Spinal cord (tissue), 10 donors: ENCODE measurements at places on chromosomes 12 and 14.

DNA sequence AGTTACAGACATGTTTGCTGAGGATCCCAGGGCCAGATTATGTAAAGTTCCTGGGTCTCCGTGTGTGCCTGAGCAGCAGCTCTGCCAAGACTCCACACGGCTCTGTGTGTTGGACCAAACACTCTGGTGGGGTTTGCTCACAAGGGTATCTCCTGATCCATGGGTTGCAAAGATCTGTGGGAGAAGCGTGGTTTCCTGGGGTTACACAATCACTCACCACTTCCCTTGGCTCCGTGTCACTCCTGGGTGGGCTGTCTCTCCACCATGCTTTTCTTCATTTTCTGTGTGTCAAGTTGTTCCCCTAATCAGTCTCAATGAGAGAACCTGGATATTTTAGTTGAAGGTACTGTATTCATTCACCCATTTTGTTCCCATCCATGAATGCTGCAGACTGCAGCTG lies 1088.8 kb downstream of the FSCB start:
- no peak for DNase-seq

DNA sequence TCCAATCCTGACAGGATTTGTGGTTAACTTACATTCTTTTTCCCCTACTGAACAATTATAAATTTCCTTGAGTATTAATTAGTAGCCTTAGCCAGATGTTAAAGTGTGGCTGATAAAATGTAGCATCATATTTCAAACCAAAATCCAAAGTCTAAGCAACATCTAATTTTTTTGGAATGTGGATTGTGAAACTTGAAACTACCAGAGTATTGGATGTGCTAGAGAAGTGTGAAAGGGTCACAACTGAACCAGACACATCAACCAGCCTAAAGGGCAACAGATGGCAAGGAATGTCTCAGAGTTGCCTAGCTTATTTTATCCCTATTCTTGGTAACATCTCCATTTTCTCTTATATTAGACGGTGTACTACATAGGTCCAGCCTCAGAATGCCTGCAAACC lies 153.1 kb upstream of the DCN start:
- DNase-seq: no peak

DNA sequence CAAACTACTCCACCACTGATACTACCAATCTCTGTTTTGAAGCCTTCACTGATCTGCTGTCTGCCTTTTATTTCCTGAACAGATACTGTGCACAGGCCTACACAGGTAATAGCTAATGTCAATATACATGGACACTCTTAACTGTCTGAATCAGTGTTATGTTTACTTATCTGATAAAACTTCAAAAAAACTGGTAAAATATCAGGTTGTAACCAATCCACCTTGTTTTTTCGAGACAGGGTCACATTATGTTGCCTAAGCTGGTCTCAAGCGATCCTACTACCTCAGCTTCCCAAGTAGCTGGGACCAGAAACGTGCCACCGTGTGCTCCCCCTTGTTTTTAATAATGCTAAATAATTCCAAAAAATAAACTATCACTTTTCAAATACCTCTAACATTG lies 43.5 kb downstream of the HECTD1 start:
- no peak for DNase-seq

- DNase-seq: no peak
These were observed 148.8 kb upstream of the DCN start for GRCh38 chr12:91331371-91331770.

DNA sequence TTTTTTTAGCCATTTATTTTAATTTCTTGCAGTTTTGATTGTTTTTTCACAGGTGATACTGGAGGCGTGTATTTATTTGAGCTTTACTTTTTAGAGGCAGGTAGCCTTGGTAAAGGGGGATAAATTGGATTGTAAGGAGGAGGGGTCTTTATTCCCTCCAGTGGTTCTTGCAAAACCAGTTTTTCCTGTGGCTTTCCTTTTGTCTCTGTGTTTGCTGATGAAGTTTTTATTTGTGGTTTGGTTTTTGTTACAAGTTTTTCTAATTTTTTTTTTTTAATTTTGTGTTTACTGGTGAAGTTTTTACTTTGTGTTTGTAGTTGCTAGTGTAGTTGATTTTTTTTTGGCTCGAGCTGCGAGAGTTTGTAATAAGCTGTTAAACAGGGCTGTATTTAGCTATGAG lies 278.5 kb downstream of the PRKD1 start:
- no peak for DNase-seq

DNA sequence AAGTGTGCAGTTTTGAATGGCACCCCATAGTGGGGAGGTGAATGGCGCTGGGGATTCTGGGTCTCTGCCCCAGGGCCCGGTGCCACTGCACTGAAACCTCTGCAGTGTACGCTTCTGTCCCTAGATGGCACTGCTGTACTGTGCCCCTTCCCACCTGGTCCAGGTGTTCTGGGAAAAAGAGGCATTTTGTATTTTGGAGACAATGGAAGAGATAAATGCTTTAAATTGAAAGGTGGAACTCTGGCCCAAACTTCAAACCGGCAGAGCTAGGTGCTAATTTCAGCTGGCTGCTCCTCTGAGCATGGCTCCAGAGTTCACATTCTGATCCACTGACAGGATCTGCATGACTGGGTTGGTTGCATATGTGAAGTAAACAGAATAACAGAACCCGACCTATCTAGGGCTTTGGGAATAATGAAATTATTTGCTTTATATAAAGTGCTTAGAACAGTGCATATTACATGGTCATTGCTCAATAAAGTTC lies 52.2 kb downstream of the KRT80 start:
- DNase-seq: no peak

- DNase-seq: no peak
These were observed 1.0 kb downstream of the BLTP3B start for GRCh38 chr12:100141666-100141997.

DNA sequence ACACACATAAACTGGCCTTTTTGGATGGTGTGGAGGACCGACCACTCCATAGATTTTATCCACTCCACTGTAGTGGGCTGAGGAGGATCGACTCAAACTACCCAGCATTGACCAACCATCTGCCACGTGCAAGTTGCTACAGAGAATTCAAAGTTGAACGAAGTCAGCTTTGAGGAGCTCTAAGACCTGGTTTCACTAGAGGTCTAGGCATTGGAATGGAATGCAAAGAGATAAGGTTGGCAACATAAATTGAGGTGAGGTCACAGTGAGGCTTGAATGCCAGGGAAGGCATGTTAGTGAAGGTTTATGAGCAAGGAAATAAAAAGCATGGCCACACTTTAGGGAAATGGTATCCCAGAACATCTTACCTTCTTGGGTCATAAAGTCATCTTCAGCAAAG lies 14.5 kb downstream of the VWF start:
- no peak for DNase-seq

GRCh38 chr12:30820406-30820946 lies 65.7 kb upstream of the CAPRIN2 start:
- no peak for DNase-seq

GRCh38 chr12:53829130-53829819 lies 77.5 kb upstream of the CISTR start:
- no peak for DNase-seq

- no peak for DNase-seq
These were observed 41.2 kb downstream of the SLC39A9 start for GRCh38 chr14:69439521-69440270.

DNA sequence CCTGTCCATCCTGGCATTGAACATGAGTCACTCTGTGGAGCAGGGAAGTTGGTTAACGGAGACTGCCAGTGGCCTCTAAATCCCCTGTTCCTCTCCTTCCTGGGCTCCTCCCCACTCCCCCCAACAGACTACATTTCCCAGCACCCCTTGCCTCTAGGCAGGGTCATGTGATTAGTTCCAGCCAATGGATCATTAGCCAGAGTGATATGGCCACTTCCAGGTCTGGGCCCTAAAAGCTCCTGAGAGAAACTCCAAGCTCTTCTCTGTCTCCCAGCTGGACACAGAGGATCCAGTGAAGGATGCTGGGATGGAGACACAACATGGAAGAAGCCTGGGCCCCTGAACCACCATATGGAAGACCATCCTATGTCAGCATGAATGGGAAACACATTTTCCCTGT lies 54.4 kb upstream of the RFLNA start:
- no peak for DNase-seq

- no peak for DNase-seq
These were observed at the start of gene DACT1 for GRCh38 chr14:58637391-58638230. DACT1 (plus strand) TSS chr14:58637962; CDS start chr14:58638203, 241 bp downstream.

DNA sequence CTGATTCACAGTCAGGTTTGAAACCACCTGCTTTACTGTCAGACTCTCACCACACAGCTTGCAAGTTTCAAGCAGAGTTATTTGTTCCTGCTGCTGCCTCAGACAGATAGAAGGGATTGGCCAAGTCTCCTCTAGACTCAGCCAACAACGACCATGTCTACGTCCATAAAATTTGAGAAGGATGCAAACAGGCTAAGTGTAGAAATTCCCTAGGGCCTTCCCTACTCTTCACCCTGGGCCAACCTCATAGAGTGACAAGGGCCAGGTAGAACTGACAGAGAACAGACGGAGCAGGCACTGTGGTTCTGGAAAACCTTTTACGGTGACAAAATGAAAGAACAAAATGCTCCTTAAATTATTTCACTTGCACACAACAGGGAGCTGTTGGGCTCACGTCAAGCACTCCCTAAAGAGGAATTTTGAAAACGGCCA lies 39.5 kb downstream of the CLIP1 start:
- DNase-seq: no peak

- no peak for DNase-seq
These were observed 3.5 kb downstream of the TSHR start for GRCh38 chr14:80958939-80959338.

- DNase-seq: no peak
These were observed 59.9 kb downstream of the STON2 start for GRCh38 chr14:81340201-81340600.

DNA sequence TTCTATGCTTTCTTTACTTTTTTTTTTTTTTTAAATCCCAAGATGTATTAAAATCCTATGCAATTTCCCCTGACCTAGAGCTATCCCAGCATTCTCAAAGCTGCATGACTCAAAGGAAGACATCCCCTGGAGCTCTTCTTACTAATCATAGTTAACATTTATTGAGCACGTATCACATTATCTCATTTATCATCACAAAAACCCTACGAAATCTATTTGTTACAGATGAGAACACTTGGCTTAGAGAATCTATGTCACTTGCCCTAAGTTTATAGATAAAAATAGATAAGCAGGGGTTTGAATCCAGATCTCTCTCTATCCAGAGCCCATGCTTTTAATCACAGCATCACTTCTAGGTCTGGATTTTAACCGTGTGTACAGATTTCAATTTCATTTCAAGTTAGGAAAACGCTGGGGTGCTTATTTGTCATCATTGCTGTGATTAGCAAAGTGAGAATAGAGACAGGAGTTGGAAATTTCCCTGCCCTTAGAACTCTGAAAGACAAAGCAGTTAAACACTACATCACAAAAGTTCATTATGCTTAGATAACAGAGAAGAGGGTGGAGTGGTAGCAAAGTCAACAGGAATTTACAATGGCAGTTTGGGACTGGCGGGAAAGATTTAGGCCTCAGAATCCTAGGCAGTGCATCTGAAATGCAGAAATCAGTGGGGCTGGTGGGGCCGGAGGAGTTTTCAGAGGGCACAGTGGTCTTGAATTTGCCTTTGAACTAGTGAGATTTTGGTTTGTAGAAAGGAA lies 177.7 kb upstream of the FRMD6 start:
- no peak for DNase-seq

GRCh38 chr12:46342562-46343033 lies 30.0 kb downstream of the SLC38A2 start:
- DNase-seq: no peak

DNA sequence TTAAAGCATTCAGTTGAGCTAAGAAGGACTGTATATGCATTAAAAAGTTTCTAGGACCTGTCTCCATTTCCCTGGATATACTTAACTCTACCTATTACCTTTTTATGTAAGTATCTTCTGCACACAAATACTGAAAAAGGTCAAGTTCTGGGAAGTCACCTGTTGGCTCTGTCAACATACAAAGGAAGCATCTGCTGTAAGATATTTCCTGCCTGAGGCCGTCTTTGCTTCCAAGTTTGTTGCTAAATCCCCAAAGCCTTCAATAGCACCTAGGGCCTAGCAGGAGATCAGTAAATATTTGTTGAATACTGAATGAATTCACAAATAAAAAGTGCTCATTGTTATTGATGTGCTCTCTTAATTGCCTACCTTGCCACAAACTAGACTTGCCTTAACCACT lies 188.4 kb downstream of the DUSP6 start:
- DNase-seq: no peak

DNA sequence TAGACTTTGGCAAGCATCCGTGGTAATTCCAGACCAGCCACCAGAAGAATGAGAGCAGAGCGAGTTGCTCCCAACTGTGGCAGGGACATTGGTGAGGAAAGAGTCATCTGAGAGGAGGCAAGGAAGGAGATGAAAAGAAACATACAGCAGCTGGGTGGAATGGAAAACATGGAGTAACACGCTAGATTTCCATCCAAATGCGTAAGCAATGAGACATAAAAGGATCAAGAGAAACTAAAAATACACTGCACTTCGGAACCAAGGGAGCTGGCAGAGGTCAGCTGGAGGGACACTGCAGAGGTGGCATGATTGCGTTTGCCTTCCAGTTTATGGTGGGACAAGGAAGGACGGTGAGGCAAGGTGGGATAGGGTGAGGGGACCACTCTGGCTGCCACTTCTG lies 82.9 kb downstream of the DDX51 start:
- DNase-seq: no peak

DNA sequence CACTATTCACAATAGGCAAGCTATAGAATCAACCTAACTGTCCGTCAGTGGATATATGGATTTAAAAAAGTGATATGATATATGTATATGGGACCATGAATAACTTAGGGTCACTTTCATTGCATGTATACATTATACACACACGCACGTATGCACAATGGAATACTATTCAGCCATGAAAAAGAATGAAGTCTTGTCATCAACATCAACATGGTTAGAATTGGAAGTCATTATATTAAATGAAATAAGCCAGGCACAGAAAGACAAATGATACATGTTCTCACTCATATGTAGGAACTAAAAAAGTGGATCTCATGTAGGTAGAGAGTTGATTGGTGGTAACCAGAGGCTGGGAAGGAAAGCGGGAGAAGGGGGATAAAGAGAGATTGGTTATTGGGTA lies 234.3 kb downstream of the VRK1 start:
- no peak for DNase-seq
